Kidney epithelial cell (primary cell): ENCODE measurements at places on chromosomes 5 and 9. TPM values are rescaled to one million over a fixed set of nuclear protein-coding genes. Genes with fewer than 3 reads are reported as not detected.

DNA sequence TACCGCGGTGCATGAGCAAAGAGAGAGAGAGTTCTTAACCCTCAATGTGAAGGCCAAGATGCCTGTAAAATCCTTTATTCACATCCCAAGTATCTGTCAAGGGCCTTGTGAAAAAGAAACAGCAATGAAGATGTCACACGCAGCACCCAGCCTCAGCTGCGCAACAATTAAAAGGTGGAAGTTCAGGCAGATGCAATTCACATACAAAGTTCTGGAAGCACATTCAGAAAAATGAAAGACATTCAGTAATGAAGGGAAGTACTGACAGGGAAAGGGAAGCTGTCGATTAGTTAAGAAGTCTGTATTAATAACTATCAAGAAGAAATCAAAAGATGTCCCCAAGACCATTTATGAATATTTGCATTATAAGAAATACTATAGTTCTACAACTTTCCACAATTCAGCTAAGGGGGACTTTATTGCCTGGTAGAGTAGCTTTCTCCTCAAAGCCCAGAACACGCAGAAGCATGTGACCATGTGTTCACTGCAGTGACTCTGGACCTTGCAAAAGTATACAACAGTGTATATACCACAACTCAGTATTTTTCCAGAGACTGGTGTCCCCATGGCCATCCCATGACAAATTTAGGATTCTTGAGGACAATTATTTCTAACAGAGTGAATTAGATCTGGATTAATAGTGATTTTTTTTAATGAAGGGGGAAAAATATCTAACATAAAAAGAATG, 137.5 kb downstream of the CDK5RAP2 start:
- DNase-seq, result no peak

DNA sequence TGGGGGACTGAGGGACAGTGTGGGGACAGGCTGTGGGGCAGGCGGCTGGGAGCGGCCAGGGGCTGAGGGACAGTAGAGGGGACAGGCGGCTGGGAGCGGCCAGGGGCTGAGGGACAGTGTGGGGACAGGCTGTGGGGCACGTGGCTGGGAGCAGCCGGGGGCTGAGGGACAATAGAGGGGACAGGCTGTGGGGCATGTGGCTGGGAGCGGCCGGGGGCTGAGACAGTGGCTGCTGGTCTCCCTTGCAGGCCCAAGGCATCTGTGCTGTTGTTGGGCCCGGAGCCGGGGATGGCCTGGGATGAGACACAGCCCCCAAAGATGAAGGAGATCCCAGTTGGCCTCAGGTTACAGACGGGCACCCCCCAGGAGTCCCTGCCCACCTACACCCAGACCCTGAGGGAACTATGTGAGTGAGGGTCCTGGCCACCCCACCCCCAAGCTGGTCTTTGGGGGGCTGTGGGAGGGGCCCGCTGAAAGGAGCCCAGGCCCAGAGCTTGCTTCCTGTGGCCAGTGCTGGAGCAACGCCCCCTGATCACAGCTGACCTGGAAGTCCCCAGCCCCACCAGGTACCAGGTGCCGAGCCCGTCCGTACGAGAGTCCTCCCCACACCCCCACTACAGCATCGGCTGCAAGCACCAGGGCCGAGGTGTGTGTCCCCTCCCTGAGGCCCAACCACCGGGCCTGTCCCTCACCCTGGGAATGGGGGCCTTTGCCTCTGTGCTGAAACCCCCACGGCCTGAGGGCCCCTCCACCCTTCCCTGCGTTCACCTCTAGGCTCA, 593 bp downstream of the STPG3 start:
- DNase-seq, result no peak

DNA sequence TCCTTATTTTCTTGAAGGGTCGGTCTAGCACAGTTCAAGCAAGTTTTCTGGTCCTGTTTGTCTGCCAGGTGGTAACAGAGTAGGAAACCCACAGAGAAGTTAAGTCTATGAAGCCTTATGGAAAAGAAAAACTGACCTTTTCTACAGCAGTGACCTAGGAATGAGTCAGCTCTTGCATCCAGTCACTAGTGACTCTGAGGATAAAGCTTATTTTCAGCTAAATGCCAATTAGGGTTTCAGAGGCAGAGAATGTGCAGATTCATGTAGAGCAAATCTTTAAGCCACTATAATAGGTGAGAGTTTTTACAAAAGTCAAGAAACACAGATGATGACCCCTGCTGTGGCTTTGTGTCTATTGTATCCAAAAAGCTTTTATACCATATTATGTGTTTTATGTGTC, 100.7 kb downstream of the CWC27 start:
- peak; percentile 31 for DNase-seq

DNA sequence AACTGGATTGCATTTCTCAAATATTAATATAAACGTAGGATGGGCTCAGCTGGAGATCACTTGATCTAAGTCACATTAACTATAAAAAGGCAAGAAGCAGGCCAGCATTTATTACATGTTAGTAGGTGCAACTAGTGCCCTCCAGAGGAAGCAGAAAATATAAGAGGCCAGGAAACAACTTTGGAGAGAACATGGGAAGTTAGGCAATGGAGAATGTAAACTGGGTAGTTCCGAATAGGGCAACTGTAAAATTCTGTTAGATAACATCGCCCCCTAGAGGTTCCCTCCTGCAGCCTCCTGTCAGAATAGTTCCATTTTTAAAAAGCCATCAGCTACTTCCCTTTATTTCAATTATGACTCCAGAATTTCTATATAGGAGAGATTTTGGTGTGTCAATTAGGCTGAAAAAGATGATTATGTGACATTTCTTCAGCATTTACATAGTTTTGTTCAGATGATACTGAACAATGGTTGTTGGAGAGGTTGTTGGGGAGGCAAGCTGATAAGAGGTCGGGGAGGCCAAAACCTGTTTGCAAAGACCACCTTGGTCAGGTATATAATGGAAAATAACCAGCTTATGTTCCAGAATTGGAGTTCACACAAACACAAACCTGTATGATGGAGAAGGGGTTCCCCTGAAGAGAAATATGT, 22.4 kb downstream of the CCL28 start:
- DNase-seq, result peak; percentile 74

- DNase-seq, result no peak
These were observed 1217.9 kb upstream of the ACO1 start for GRCh38 chr9:31166516-31166915.

GRCh38 chr5:170738840-170739239, 44.7 kb upstream of the GABRP start:
- no peak for DNase-seq

GRCh38 chr9:134325813-134326723, at the start of gene RXRA:
RXRA (plus strand) TSS chr9:134326455; CDS start chr9:134326632, 177 bp downstream.
- no peak for DNase-seq

- DNase-seq, result no peak
These were observed 249.0 kb downstream of the TMEM167A start for GRCh38 chr5:82828211-82828610.

DNA sequence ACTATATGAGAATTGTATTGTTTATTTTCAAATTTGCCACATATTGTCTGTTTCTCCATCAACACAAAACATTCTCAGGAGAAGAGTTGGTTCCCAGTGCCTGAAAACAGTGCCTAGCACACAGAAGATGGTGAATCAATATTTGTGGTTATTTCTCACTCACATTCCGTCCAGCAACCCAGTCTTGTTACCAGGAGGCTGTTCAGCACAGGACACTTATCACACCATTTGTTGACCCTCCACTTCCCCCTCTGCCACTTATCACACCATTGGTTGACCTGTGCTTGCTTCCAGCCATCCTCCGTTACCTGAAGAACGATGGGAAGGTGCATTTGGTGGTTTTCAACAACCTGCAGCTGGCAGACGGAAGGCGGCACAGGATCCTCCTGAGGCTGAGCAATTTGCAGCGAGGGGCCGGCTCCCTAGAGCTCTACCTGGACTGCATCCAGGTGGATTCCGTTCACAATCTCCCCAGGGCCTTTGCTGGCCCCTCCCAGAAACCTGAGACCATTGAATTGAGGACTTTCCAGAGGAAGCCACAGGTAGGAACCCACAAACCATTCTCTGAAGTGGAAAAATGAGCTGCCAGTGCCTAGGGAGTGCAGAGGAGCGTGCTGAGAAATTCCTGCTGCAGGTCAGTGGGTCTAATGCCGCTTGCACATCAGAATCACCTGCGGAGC, 20.5 kb downstream of the THBS4 start:
- DNase-seq, result no peak

- DNase-seq, result no peak
These were observed 23.8 kb upstream of the FBP1 start for GRCh38 chr9:94663140-94663539.

DNA sequence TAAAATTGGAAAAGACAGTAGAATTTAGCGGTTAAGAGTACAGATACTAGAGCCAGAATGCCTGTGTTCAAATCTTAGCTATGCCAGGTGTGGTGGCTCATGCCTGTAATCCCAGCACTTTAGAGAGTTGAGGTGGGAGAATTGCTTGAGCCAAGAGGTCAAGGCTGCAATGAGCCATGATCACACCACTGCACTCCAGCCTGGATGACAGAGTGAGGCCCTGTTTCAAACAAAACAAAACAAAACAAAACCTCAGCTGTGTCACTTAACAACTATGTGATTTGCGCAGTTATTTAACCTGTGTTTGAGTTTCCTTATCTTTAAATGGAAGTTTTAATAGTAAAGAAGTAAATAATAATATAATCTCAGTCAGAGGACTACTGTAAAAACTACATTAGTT, 68.3 kb downstream of the TBCA start:
- DNase-seq, result peak; percentile 28

ROR2 gene
- 1.2 and 2.9 TPM in 2 replicates for total RNA-seq

BAAT gene
- total RNA-seq, result not detected in 2 replicates

GKAP1 gene
- 2.7 TPM in 2 replicates for total RNA-seq

RELL2 gene
- total RNA-seq, result 7.8 and 12.6 TPM in 2 replicates

PCDHA5 gene
- total RNA-seq, result not detected in 2 replicates

FTMT gene
- not detected in 2 replicates for total RNA-seq
